Activated T-helper 9 cell treated with anti-CD3 and anti-CD28 coated beads, Interleukin-2, amount 50 U/mL, for 16 hours (primary cell): ENCODE measurements at places on chromosomes 7 and 10.

DNA sequence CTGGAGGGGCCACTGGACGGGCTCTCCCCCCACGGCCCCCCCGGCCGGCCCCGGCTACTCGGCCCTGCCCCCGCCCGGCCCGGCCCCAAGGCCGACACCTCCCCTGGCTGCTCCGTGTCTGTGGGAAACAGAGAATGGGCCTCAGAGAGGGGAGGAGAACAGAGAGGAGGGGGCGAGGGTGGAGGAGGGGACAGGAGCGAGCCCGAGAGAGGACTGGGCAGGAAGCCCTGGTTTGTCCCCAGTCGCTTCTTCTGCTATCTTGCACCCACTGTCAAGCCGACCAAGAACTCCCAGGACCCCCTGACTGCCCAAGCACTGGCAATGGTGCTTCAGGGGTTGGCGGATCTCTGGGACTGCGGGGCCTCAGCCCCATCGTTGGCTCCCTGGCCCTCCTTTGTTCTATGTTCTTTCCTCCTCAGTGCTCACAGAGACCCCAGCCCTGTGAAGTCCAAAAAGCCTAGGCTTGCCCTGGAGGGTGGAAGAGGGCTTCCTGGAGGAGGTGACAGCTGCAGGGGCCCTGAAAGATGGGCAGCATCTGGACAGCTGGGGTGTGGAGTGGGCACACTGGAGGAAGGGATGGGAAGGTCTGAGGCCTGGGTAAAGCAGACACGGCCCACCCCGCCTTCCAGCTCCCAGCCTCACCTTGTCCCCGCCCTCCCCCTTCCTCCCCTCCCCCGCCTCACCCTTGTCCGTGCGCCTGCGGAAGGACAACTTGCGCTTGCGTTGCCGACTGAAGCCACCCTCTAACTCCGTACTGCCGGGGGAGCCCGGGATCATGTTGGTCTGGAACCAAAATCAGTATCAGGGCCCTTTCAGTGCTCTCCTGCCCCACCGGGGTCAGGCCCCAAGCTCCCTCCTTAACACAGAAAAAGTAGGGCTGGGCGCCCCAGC lies 30.1 kb downstream of the KCNH2 start:
- DNase-seq, result no peak

- DNase-seq, result no peak
These were observed 41.6 kb upstream of the SDHAF3 start for GRCh38 chr7:97075928-97076327.

DNA sequence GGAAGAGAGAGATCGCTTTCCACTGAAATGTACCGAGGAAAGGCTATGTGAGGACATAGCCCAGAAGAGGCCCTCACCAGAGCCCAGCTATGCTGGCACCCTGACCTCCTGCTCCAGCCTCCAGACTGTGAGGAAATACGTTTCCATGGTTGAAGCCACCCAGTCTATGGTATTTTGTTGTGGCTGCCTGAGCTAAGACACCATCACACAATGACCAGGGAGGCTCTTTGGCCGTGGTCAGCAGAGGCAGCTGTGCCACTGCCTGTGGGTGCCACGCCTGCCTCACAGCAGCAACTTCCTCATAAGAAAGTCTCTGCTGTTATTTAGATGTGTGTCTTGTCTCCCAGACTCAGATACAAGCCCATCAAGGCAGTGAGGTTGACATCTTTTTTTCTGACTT lies 182.7 kb upstream of the PLXNA4 start:
- DNase-seq, result no peak

GRCh38 chr7:77855371-77856083 lies 57.0 kb downstream of the PHTF2 start:
- no peak for DNase-seq

- no peak for DNase-seq
These were observed 312.9 kb downstream of the RNLS start for GRCh38 chr10:88270061-88270808.

DNA sequence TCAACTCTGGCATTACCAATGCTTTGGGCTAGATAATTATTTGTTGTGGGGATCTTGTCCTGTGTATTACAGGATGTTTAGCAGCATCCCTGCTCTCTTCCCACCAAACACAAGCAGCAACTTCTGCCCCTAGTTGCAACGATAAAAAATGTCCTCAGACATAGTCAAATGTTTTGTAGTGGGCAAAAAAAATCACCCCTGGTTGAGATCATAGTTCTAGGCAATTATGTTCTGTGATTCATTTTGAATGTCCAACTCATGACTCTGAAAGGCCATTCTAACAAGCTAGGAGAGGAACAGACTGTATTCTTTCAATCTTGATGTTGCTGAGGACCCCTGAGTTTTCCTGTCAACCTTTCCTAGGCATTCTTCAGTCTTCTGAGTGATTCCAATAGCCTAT lies 79.5 kb downstream of the RTKN2 start:
- no peak for DNase-seq

- no peak for DNase-seq
These were observed at the start of gene NKX2-3 for GRCh38 chr10:99532687-99533495. Gene NKX2-3, plus strand, starts transcription at chr10:99532942. Its CDS starts 190 bp downstream, at chr10:99533132.

DNA sequence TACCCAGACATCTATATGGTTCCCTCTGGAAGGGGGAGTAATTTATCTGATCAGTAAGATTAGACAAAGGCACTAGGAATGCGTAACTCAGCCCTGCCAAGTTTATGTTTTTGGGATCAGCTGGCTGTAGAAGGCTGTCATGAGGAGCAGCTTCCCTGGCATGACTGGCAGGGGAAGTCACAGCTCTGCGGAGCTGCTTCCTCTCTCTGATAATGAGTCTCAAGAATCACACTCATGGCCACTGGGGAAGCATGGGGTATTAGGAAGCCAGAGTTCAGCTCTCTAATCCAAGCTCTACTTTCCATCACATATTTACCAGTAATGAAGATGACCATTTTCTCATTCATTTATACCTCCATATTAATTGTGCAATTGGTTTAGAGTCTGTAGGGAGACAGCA lies 758.9 kb downstream of the GRM8 start:
- DNase-seq, result no peak

- no peak for DNase-seq
These were observed 234.6 kb downstream of the DIP2C start for GRCh38 chr10:454860-455259.

GRCh38 chr7:52163311-52163710 lies 846.7 kb upstream of the COBL start:
- no peak for DNase-seq

DNA sequence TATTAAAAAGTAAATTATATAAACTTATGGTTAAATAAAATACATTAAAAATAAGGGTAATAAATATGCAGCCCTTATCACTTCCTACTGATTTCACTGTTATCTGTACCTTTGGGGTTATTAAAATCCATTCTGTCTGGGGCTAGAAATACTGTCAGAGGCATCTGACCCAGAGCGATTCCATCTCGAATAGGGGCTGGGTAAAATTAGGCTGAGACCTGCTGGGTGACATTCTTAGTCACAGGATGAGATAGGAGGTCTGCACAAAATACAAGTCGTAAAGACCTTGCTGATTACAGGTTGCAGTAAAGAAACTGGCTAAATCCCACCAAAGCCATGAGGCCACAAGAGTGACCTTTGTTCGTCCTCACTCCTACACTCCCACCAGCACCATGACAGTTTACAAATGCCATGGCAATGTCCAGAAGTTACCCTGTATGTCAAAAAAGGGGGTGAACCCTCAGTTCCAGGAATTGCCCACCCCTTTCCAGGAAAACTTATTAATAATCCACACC lies 77.6 kb downstream of the COBL start:
- no peak for DNase-seq

- DNase-seq, result no peak
These were observed 243.1 kb upstream of the AOAH start for GRCh38 chr7:36967387-36967786.
